ENCODE measurements at places on chromosomes 6 and 20.

DNA sequence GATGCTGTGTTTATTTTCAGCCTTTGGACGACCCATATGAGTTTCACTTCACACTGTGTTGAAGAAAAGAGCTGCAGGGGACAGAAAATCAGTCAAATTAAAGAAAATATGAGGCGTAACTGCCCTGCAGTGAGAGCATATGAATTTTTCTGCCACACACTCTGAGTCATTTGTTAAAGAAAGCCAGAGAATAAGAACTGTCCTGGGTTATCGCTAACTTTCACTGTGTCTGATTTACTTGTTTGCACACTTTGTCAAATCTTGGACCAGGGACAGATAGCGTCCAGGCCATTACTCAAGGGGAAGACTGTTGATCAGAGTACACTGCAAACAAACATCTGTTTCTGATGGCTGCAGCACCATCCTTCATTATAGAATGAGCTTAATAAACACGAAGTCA, 126.8 kb upstream of the AGPAT4 start:
- DNase-seq = no peak

DNA sequence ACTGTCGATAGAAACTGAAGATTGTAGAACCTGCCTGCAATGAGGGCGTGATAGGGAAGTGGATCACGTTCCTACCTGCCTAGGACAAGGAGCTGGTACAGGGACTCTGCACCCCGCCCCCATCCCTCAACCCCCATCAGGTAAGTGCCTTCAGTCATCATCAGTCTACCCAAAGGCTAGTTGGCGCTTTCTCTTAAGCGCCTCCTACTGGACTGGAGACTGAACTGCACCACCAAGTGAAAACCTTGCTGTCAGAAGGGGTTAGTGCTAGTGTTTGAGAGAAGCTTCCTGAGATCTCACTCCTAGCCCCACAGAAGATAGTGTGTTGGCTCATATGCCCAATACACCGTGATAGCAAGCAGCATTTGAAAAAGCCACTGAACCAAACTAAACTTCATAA, 706.5 kb upstream of the MAN1A1 start:
- no peak for DNase-seq

DNA sequence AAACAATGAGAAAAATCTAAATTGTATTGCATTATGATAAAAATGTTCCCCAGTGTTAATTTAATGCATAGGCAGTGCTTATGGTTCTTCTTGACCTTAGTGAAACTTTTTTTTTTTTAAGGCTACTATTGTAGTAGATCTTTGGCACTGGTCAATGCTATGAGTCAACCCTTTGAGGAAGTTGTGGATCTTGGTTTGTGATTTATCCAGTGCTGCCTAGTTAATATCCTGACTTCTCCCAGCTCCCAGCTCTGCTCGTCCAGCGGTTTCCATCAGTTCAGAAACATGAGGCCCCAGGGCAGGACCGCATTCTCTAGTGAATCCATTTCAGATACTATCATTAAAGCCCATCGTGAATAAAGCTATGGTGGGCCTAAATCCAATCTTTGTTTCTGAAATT, 364.5 kb upstream of the JARID2 start:
- no peak for DNase-seq

GRCh38 chr20:23966927-23967615, 21.5 kb downstream of the GGTLC1 start:
- DNase-seq = no peak

DNA sequence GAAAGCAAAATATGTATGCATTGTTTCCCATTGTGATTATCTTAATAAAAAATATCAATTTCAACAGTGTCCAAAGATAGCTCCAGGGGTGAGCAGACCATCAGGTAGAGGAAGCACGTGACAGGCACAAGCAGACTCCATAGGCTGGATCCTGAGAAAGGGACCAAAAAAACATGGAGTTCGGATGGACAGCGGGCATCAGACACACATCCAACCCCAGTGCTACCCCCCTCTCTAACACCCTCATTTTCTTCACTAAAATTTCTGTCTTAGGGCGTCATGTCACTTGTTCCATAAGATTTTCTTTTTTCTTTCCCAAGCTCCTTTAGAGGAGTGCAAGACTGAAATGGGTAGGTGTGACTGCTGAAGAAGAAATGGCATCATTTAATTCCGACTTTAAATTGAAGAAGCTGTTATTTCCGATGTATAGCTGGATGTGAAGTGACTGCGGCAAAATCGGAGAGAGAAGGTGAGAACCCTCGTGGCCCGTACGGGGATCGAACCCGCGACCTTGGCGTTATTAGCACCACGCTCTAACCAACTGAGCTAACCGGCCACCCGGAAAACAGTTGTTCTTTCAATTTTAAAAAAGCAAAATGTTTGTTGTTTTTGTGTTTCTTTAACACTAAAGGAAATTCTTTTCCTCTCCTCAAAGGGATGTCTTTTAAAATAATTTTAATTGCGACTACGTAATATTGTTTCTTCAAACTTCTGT, 10.3 kb upstream of the PRSS16 start:
- peak; percentile 33 for DNase-seq

DNA sequence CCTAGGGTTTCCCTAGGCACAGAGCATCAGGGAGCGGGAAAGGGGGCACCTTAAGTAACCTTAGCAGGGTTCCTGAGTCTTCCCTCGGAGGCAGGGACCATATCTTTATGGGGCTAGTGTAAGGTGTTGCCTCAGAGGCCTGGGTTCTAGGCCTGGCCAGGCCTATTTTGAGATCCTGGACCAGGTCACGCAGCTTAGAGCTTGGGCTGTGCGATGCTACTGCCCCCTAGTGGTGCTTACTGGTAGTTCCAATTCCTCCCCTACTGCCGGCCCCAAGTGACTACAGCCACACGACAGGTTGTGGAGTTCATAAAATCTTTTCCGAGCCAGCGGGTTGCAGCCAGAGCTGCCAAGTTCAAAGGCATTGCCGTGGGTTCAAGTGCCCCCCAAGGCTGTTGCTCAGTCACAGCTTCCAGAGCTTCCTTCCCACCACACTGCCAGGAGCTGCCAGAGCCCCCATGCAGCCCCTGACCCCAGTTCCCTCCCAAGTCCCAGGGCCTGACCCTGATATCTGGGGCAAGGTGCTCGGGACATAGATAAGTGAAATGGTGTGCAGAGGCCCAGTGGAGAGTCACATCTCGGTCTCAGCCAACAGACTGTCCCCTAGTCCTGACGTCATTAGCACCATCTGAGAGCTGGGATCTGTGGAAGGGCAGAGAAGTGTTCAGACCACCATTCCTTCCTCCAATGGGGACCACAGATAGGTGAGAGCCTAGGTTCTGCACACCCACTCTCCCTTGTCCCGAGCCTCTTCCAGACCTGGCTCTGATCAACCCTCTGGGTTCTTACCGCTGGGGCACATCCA, 3.3 kb downstream of the LRRC73 start:
- DNase-seq = peak; percentile 79

GRCh38 chr6:36119209-36119608, 11.1 kb upstream of the MAPK13 start:
- no peak for DNase-seq

GRCh38 chr6:50820869-50821264, 2.2 kb downstream of the TFAP2B start:
- DNase-seq = no peak

GRCh38 chr20:46803123-46804020, 91.3 kb upstream of the EYA2 start:
- peak; percentile 4 for DNase-seq

DNA sequence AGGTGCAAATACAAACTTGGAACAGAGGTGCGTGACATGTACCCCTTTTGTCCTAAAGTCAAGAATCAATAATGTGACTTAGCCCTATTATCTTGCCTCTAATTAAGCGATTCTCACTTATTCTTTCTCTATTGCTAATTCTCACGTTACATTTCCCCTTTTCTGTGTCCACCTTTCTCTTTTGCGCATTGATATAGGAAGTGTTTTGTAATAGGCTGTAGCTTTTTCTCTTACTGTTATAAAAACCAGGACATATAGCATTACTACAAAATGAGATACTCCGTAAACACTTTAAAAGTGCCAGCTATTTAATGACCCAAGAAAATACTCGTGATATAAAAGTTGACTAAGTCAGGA, 669 bp upstream of the TMEM30A start:
- peak; percentile 49 for DNase-seq

- DNase-seq = no peak
Measured at GRCh38 chr6:11368760-11369159, 136.3 kb upstream of the NEDD9 start.

DNA sequence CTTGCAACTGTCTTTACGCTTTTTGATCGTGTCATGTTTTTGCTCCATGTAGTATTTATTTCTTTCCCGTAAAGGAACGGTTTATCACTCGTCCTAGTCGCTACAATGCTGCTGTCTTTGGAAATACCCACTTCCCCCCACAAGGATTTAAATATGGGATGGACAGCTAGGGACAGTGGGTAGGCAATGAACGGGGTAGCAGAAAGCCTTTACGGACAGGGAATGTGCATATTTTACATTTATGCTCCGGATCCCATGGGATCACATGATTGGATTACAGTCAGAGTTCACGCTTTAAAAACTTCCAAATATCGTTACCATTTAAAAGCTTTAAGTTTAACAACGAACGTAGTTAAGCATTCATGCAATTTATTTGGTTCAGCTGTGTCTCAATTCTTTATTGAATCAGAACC, 1.2 kb downstream of the HIVEP1 start:
- DNase-seq = no peak

GRCh38 chr6:56947924-56948323, 7.0 kb upstream of the BEND6 start:
- no peak for DNase-seq

- no peak for DNase-seq
Measured at GRCh38 chr6:145529582-145529981, 205.7 kb downstream of the EPM2A start.

- DNase-seq = no peak
Measured at GRCh38 chr20:18066421-18067333, 9.0 kb upstream of the OVOL2 start.

DNA sequence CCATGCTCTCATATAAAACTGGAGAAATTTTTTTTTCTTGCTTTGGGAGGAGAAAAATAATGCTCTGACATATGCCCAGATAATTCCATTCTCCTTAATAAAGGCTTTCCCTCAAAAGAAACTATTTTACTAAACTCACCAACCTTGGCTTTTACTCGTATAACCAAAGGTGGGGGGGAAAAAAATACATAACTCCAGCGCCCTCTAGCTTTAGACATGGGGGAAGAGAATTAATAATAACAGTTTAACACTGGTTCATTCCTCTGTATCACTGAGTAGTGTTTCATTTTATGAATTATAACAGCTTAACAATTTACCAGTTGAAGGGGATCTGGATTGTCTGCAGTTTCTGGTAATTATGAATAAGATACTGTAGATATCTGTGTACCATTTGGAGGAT, 1226.1 kb downstream of the GRIK2 start:
- peak; percentile 5 for DNase-seq

DNA sequence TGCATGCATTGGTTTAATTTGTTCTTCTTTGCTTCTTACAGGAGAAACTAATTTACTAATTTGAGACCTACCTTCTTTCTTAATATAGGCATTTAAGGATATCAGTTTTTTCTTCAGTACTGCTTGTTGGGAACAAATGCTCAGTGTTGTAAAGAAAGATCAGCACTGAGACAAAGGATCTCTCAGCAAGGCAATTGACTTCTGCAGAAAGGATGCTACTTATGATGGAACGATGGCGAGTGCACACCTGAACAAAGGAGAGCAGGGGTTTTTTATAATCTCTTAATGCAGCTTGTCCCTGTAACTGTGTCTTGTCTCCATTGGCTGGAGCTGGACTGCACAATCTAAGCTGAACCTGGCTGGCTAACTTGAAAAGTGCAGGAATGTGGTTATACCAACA, 64.2 kb downstream of the RPP21 start:
- DNase-seq = no peak
